ENCODE measurements at places on chromosomes 4 and X. TPM values are rescaled to one million over a fixed set of nuclear protein-coding genes. Genes with fewer than 3 reads are reported as not detected.

GRCh38 chrX:129654652-129655546 lies at the start of gene APLN:
Gene APLN, minus strand, starts transcription at chrX:129654956. Its CDS starts 326 bp downstream, at chrX:129654630.
- no peak for DNase-seq

The CPE gene
- 151 TPM for polyA plus RNA-seq

The DTHD1 gene
- not detected for polyA plus RNA-seq

DNA sequence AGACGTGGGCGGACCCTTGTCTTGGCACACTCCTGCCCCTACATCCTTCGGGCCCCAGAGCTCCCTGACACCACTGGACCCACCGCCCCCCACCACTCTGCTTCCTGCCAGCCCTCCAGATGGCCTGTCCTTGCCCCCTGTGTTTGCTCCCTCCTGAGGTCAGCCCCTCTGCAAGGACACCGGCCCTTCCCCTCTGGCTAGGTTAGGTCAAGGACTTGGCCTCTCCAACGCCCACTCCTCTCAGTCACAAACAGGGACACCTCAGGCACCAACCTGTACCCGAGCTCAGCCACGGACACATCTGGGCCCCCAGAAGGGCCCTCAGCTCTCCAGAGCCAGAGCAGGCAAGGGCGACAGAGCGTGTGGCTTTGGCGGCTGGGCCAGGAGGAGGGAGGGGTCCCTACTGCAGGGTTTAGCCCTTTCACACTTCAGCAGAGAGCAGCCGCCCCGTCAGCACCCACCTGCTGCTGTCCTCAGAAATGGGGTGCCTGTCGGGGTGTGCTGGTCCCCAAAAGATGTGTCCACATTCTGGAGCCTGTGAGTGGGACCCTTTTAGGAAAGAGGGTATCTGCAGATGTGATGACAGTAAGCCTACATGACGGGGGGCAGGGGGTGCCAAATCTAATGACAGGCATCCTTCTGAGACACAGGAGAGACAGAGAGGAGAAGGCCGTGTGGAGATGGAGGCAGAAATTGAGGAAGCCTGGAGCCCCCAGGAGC lies 23.5 kb upstream of the DUSP9 start:
- no peak for DNase-seq

The PWWP3B gene
- 3.1 TPM for polyA plus RNA-seq

DNA sequence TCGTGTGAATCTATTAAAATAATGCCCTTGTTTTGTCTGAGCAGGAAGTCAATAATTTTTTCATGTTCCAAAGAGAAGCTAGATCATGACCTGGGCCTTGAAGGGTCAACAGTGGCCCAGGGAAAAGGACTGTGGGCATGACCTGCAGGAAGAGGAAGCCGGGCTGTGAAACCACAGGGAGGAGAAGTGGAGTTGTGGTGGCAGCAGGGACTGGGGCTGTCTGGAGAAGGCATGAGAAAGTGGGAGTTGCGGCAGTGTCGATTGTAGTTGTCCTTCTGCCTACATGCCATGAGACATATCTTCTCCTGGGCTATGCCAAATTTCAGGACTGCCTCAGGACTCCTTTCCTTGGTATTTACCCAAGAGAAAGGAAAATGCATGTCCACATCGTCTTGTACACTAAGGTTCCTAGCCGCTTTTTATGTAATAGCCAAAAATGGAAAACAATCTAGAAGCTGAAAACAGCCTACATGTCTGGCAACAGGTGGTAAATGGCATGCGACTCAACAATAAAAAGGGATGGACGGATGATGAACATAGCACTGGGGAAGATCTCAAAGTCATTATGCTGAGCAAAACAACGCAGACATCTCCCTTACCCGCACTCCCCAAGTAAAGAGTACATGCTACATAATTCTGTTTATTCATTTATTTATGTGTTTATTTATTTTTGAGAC lies 13.6 kb upstream of the PTTG2 start:
- no peak for DNase-seq
